PC-3 (cell line): ENCODE measurements at places on chromosomes 1 and 21. TPM values are rescaled to one million over a fixed set of nuclear protein-coding genes. Genes with fewer than 3 reads are reported as not detected.

SHE gene
- not detected in 2 replicates for total RNA-seq

ELF3 gene
- total RNA-seq: 399 and 460 TPM in 2 replicates

NDUFS5 gene
- 760 and 864 TPM in 2 replicates for total RNA-seq

SPRR3 gene
- 0.51 TPM in 1 of 2 replicates, not detected in the other for total RNA-seq

SPRR1B gene
- total RNA-seq: not detected in 2 replicates

PPFIA4 gene
- 3.4 and 12.1 TPM in 2 replicates for total RNA-seq

ADORA1 gene
- 1.4 and 3.9 TPM in 2 replicates for total RNA-seq

TMEM82 gene
- total RNA-seq: not detected in 2 replicates

S100A7 gene
- not detected in 2 replicates for total RNA-seq

FAM3B gene
- not detected in 2 replicates for total RNA-seq

SPSB1 gene
- total RNA-seq: 18.1 and 32.9 TPM in 2 replicates

MAST2 gene
- 29.3 and 33.7 TPM in 2 replicates for total RNA-seq

TAL1 gene
- not detected in 2 replicates for total RNA-seq

ZBTB37 gene
- total RNA-seq: 0.58 and 1.5 TPM in 2 replicates

GNAT2 gene
- 0.29 and 0.69 TPM in 2 replicates for total RNA-seq

AGO1 gene
- total RNA-seq: 15.4 and 17.0 TPM in 2 replicates

- peak; percentile 4 for DNase-seq
These were observed 196.0 kb upstream of the SAMSN1 start for GRCh38 chr21:14742119-14742518.

- DNase-seq: peak; percentile 44
These were observed 371.2 kb downstream of the NPHP4 start for GRCh38 chr1:5620997-5621396.

- peak; percentile 21 for DNase-seq
These were observed 53.5 kb upstream of the CD34 start for GRCh38 chr1:207964195-207964966.

- no peak for DNase-seq
These were observed 477.5 kb downstream of the NUF2 start for GRCh38 chr1:163799190-163799805.

DNA sequence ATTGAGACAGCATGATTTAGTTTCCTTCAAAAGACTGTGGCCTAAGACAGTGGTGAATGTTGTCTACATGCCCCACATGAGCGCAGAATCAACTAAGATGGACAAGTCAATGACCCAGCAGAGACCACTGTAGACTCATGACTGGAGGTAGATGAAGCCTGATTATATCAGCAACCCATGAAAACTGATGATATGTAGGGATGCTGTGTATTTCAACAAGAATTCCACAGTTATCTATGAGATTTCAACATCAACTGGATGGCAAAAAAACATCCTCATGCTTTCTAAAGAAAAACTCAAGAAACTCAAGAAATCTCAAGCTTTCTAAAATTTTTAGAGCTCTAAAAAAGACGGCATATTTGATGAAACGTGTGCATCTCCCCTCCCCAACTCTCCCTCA lies 413.9 kb upstream of the LYPLAL1 start:
- DNase-seq: no peak

DNA sequence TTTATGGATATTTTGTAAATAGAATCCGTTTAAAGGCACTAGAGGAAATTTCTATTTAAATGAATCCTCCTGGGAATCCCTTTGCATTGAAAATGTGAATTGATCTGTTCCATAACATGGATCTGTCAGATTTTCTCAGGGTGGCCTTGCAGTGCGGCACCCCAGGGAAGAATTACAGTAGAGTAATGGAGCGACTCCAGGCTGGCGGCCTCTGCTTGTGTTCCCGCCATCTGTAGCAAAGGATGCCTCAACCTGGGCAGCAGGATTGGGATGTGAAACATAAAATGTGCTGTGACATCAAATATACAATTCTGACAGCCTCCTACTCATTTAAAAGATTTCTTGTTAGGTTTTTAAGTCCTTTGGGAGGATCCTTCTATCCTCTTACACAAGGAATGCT lies 115.9 kb downstream of the RHOU start:
- DNase-seq: no peak

DNA sequence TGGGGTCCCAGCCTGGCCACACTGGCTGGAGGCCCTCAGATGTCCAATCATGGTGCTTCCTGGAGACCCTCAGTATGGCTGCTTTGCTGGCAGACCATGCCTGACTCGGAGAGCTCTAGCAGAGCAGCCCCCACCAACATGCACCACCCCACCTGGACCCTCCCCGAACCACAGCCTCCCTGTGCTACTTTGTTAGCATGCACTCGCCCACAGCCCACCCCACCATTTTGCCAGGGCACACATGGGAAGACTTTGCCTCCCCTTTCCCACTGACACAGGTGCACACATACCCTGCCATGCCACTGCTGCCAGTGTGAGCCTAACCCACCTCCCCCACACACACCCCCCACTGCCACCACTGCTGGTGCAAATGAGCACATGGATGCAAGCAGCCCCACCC lies 497.5 kb upstream of the PBX1 start:
- no peak for DNase-seq

DNA sequence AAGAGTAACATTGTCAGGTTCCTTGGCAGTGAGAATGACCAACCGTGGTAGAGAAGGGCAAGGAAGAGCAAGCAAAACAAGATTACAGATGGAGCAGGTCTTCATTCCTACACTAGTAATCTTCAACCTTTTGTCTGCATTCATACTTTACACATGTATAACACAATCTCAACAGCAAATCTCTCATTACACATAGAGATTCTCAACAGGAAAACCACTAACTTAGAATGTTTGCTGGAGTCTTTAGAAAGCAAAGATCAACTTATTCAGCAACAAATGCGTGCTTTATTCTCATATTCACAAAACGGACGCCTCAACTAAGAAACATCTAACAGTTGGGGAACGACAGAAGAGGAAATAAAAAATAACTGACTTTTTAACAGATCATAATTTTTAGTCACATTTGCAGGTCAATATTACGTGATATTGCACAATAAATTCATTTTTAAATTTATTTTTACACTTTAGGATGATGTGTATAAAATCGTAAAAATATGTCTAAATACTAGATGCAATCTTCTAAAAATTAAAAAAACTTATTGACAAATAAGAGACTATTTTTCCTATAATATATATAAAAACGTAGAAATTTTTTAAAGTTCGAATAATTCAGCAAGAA lies 82.9 kb downstream of the ARID4B start:
- no peak for DNase-seq

GRCh38 chr1:186420311-186420710 lies 40.6 kb downstream of the PDC start:
- DNase-seq: no peak

DNA sequence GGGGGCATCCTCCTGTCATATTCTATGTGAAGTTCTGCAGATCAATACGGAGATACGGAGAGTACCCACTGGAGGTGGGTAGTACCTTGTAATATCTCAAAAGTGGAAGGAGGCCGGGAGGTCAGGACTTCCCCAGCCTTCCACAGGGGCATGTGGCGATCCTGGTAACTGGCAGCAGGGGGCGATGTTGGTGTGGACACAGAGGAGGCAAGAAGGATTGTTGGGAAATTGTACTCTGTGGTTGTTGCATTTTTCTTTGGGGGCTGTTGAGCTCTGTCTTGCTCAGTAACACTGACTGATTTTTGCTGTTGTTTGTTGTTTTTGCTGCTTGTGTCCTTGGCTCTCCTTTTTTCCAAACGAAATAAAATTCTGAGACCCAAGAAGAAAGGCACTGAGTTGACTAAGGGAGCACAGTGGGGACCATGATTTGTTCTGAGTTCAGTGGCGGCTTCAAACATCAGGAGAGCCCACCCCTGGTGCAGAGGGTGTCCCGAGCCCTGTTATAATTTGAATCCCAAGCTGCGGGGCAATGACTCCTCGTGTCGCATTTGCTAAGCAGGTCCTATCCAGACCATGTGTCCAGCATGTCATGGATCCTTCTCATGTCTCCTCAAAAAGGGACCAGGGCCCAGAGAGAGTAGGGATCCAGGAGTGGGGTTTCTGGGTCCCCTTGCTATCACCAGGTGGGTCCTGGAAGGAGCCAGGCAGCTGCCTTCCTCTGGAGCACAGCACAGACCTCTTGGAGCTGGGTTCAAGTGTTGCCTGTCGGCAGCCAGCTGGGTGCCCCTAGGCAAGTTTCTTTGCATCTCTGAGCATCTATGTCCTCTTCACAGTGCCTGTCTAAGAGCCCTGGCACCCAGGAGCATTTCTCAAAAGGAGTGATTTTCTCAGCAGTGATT lies 22.8 kb downstream of the LHX4 start:
- DNase-seq: peak; percentile 72

DNA sequence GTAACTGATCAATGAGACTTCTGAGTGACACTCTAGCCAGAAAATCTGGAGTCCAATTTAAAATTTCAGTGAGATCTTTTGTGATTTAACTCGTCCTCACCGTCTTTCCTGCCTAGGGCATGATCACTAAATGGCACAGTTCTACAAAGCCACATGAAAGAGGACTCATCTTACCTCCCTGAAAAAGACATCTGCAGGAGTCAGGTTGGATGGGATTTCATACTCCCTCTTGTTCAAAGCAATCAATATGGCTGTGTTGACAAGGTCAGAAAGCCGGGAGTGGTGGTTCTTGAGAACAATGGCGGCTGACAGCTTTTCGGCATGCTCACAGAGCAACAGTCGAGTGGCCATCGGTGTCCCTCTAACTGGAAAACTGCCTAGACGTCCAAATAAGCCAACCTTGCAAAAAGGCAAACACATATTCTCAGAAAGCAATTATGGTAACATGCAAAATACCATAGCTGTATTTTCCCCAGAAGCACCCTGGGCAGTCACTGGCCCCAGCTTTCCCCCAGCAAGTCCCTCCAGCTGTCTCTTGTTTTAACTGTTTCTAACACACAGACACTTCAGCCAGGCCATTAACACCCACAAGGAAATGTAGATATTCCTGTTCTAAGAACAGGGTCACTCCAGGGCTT lies 36.6 kb upstream of the ACTA1 start:
- no peak for DNase-seq

GRCh38 chr1:45051005-45051772 lies 39.1 kb downstream of the UROD start:
- no peak for DNase-seq

DNA sequence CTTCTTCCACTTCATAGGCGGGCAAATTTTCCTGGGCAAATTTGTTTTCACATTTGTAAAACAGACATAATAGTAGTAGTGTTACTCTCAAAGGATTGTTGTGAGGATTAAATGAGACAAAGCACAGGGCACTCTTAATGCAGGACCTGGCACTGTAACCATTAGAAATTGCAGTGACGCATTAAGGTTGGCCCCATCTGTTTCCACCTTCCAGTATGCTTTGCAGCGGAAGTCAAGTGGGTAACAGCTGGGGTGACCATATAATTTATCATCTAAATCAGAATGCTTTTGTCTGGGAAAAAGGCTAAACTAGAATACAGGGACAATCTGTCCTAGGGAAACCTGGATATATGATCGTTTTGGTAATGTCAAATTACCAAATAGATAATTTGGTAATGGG lies 132.5 kb upstream of the CACHD1 start:
- DNase-seq: no peak

- no peak for DNase-seq
These were observed 16.8 kb downstream of the UBE2U start for GRCh38 chr1:64220241-64220640.

- peak; percentile 69 for DNase-seq
These were observed 109.1 kb upstream of the GADD45A start for GRCh38 chr1:67575861-67576260.

GRCh38 chr1:9009438-9010370 lies 16.5 kb downstream of the SLC2A7 start:
- peak; percentile 33 for DNase-seq

DNA sequence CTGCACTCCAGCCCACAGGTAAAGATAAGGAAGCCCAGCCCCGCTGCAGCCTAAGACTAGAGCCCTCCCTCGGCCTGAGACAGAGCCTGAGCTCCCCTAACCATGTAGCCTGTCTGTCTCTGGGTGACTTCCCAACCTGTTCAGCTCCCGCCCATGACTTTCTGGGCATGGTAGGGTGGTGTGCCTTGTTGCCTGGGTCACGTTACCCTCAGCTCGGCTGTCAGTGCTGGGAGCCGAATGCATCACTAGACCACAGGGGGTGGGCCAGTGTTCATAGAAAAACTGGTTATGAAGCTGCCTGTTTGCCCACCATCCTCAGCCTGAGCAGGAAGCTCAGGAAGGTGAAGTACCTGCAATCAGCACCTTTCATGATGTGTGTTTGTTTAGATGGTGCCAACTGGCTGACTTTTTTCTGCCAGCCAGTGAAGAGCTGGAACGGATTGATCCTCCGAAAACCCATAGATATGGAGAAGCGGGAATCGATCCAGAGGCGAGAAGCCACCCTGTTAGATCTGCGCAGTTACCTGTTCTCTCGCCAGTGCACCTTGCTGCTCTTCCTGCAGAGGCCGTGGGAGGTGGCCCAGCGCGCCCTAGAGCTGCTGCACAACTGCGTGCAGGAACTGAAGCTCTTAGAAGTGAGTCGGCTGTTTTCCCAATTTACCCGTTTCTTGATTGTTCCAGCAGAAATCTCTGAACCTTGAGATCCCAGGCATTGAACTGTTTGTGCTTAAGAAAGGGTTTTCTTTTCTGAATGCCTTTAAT lies 43.9 kb upstream of the PWP2 start:
- DNase-seq: no peak

DNA sequence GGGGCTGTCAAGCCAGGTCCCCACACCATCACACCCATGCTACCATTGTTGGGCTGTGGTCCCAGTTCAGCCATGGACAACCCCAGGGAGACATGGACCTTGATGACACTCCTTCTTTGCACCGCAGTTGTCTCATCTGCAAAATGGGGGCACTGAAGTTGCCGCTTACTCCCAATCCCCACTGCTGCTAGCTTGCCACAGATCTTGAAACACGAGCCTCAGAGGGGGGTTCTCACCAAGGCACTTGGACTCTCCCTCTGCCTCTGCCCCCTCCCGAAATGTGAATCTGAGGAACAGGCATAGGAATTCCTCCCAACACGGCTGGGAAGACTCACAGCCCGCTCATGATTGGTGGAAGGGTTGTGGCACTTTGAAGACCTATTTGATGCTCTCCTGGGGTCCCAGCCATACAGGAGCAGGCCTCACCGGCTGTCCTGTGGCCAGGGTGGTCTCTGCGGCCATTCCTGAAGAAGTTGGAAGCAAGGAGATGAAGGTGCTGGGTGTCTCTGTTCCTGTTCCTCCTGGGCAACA lies 31.1 kb downstream of the RUNX3 start:
- DNase-seq: no peak
